ENCODE measurements at places on chromosomes 7 and 10.
A peak's percentile ranks its signal among the peaks of the same experiment; 100 is the strongest.

DNA sequence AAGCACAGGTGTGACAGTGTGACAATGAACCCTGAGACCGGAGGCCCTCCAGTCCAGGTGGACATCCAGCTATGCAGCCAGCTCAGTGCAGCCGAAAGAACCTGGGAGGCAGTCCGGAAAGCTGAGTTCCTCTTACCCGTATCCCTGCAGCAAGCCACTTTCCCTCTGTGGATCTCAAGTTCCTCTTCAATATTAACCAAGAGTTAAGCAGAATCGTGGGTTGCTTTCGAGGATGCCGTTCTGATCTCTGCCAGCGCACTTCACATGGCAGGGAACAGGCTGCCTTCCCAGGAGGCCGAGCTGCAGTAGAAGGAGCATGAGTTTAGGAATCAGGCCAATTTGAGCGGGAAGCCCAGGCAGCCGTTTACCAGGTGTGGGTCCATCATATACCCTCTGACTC, 591.6 kb downstream of the SDK1 start:
- DNase-seq: no peak

GRCh38 chr7:92848441-92848840, 12.1 kb upstream of the CDK6 start:
- DNase-seq: no peak

DNA sequence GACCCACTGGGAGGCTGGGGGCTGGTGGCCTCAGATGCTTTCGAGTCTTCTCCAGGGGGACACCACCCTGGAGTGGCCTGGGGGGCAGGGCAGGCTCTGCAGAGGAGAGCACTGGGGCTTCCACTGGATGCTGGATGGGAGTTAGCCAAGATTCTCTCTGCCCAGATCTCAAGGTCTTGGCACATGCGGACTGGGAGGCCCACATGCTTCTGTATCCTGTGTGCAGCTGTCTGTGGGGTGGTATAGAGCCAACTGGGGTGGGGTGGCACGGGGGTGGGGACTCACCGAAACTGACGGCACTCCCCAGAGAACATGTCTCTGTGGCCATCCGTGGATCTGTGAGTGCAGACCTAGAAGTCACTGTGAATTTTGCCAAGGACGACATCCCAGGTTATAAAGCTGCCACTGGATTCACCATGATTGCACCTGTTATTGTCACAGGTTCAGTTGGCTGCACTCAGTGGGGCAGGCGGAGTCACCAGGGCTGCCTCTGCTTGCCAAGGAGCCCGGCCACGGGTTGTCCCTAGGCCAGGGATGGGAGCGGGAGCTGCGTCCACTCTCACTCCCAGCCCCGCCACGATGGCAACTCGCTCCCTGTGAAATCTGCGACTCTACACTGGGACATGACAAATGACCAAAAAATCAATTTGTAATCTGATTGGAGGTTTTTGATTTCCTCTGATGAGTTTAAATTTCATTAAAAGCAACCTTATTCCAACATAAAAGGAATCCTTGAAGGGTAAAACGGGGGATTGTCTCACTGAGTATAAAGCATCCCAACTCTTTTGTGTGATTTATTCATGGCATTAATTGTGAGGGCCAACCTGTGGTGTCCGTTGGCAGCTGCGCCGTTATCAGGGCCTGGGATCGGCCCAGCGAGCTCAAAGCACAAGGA, 131.3 kb downstream of the EBF3 start:
- no peak for DNase-seq

DNA sequence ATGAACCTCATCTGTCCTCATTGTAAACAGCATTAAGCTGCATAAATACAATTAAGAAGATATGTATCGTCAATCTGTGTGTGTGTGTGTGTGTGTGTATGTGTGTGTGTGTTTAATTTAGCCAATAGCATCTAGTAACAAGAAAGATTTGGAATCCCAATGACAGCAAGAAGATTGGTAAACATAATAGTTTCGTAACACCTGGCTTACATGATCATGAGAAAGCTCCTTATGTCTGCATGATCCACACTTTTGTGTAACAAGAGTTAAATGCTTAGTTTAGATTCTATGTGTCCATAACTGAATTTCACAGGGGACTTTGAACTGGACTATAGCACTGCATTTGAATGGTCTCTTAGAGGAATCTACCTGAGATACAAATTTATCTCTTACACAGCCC, 191.0 kb upstream of the BET1 start:
- DNase-seq: no peak

- DNase-seq: no peak
These were observed 2.6 kb upstream of the EGFR start for GRCh38 chr7:55016061-55016745.

- no peak for DNase-seq
These were observed 215.5 kb downstream of the GATA3 start for GRCh38 chr10:8269976-8270375.

DNA sequence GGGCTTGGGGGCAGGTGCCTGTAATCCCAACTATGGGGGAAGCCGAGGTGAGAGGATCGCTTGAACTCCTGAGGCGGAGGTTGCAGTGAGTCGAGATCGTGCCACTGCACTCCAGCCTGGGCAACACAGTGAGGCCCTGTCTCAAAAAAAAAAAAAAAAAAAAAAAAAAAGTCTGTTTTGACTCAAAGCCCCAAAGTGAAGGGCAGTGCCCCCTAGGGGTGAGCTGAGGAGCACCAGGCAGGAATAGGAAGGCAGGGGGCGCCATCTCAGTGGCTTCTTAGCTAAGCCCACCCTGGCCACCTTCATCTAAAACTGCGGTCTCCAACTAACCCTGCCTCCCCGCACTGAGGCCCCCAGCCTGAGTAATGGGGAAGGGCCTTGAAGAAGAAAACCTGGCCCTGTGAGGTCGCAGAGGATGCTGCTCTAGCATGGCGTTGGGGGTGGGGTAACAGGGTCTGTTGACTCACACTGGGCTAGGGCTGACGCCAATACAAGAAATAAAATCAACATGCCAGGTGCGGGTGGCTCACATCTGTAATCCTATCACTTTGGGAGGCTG, 9.8 kb downstream of the PODXL start:
- peak; percentile 58 for DNase-seq
